ENCODE measurements at places on chromosomes 3 and 15.

DNA sequence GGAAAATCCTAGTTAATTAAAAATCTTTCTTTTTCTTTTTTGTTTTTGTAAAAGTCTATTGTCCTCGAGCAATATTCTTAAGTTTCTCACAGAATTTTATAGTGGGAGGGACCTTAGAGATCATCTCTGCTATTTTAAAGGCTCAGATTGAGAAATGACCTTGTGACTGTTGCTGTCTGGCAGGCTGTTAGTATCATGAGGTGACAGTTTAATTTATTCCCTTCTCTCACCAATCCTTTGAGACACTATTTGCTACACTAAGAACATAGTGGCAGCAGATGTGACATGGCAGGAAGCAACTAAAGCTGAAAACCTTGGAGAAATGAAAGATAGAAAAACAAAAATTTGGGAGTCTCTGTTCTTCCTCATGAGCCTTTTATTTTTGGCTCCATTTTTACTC, 24.9 kb downstream of the APPL1 start:
- DNase-seq = no peak

GRCh38 chr15:49235446-49236124, 65.5 kb downstream of the GALK2 start:
- DNase-seq = peak; percentile 59

DNA sequence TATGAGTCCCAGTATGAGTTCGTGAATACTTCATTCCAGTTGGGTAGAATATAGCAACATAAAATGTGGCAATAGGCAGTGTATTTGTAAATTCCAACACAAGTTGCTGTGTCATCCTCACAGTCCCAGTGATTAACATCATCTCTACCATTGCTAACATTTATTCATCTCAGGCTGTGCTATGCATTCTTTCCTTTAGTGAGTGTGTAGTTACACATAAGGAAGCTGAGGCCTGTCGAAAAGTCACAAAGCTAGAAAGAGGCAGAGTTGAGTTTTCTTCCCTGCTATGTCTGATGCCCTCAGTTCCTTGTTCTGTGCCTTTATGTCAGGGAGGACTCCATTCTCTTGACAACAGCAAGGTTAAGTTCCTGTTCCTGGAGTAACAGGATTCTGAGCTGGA, 96.4 kb downstream of the FNDC3B start:
- peak; percentile 41 for DNase-seq

- peak; percentile 89 for DNase-seq
Observed at GRCh38 chr3:66115858-66116654, 77.3 kb upstream of the MAGI1 start.

DNA sequence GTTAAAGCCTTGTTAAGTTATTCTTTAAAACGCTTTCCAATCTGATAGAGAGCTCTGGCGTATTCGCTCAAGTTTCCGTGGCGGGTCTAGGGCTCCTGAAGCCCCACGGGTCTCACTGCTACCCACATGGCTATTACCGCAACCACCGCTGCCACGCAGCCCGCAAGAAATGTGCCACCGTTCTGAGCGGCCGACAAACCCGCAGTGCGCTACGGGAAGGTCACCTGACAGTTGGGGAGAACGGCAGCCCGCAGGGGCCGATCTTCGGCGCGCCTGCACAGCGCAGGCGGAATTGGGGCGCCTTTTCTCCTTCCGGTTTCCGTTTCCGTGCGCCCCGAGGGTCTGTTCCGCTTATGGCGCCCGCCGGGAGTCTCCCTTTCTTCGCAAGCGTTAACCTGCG, 76.6 kb upstream of the SNRPN start:
- no peak for DNase-seq

GRCh38 chr15:31296646-31297574, 29.7 kb upstream of the KLF13 start:
- no peak for DNase-seq

DNA sequence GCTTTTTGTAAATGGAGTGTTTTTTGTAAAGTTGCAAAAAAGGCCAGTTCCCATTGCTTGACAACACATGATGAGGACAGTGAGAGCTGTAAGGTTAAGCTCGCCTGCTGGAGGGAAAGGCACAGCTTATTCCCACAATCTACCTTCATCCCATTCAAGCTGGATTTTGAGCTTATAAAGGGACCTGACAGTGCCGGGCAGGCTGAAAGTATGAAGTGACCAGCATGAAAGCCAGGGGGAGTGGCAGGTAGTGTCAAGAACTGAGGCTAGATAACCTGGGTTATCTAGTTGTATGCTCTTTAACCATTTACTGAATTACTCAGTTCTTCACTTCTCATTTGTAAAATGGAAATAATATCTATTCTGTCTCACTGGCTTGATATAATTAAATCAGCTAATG, 52.3 kb upstream of the KPNA4 start:
- no peak for DNase-seq

GRCh38 chr3:69144631-69145245, 22.3 kb upstream of the LMOD3 start:
- no peak for DNase-seq

GRCh38 chr3:29978036-29978435, 628.4 kb upstream of the TGFBR2 start:
- no peak for DNase-seq

DNA sequence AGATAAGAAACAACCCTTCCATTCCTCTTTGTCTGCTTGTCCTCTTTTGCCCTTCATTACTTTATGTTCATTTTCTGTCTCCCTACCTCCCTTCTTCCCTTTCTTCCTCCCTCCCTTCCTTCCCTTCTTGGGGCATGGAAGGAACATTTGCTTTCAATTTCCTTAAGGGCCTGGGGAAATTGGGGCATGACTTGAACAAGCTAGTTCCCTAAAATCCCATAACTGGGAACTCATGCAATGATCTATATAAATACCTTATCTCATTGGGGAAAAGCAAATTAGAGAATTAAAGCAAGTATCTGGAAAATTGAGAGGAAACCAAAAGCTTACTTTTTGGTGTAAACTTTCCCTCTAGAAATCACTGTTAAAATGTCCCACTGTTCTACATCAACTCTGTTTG, 35.7 kb downstream of the BOC start:
- no peak for DNase-seq

- DNase-seq = no peak
Observed at GRCh38 chr3:5035692-5036391, 56.6 kb downstream of the BHLHE40 start.

DNA sequence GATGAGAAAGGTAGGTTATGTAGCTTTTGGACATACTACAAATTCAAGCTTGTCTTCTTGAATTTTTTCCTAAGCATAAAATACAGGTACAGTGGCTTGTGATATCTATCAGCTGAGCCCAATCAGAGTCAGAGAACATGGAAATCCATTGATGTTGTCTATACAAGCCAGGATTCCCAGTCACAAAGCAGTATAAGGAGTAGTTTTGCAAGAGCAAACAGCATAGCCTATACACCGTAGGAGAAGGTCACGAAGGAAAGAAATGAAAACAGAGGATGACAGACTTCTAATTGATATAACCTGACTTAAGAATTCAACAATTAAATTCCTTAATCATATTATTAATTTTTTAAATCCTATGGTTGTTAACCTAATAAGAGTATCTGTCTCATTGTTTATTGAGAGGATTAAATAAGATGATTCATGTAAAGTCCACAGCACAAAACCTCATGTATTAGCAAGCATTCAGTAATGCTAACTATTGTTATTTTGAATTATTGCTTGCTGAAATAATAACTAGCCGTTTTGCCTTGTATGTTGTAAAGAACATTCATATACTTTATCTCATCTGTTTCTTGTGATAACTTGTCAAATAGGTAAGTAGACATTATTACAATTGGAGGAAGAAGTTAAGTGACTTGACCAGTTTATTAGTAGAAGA, 276.6 kb upstream of the ZPLD1 start:
- no peak for DNase-seq

DNA sequence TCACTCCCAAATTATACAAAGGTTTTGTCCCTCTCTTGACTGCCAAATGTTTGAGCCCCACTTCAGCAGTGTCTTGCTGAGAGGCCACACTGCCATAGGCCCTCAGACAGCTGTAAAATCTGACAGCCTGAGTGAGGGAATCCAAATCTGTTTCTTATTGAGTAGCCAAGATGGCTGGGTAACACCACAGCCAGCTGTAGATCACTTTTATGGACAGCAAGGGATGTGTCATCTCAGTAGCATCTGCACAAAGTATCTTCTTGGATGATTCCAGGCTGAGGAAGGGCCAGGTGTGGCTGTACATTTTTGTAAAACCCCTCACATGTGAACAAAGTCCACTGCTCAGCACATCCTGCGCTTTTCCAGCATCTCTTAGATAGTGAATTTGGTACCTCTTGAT, 237.0 kb upstream of the LRTM1 start:
- DNase-seq = peak; percentile 58

GRCh38 chr3:194370753-194371152, 1.2 kb upstream of the LRRC15 start:
- DNase-seq = no peak

- no peak for DNase-seq
Observed at GRCh38 chr3:49803465-49804140, 542 bp downstream of the INKA1 start.

GRCh38 chr3:126983276-126983652, 349 bp downstream of the PLXNA1 start:
- DNase-seq = no peak

GRCh38 chr15:51621155-51621765, 1.3 kb downstream of the DMXL2 start:
- no peak for DNase-seq

- no peak for DNase-seq
Observed at GRCh38 chr3:149528340-149528650, 53.8 kb downstream of the TM4SF4 start.

- no peak for DNase-seq
Observed at GRCh38 chr3:32325201-32325600, 66.5 kb upstream of the CMTM7 start.

DNA sequence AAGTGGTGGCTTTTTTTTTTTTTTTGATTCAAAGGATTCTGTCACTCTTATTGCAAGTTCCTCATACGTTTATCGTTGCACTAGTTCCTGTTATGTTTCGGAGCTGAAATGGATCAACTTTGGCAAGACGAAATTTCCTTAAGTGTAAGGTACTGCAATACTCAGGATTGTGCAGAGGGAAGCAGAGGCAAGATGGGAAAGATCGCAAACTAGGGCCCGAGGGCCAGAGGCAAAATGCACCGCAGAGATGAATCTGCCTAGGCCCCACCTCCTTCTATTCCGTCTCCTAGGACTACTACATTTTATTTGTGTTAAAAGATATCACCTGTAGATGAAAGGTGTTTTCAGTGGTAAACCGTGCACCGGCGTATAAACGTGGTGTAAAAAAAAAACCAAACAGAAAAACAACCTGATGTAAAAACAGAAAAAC, 331 bp downstream of the RNU6-1 start:
- DNase-seq = no peak

GRCh38 chr3:67947808-67948508, 293.5 kb upstream of the SUCLG2 start:
- no peak for DNase-seq

DNA sequence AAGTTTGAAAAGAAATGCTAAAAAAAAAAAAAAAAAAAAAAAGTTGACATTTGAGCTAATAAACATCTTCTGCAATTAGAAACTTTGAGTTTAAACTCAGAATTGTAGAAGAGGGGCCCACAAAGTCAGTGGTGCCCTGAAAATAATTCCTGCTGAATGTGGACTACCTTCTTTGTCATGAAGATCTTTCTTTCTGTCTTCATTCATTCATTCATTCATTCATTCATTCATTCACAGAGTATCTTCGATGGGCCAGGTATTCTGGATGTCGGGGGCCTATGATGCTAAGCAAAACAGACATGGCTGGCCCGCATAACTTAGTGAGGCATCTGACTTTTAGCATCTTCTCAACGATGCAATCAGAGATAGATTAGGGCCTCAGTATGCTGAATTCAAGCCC, 24.6 kb downstream of the ETV5 start:
- DNase-seq = no peak

DNA sequence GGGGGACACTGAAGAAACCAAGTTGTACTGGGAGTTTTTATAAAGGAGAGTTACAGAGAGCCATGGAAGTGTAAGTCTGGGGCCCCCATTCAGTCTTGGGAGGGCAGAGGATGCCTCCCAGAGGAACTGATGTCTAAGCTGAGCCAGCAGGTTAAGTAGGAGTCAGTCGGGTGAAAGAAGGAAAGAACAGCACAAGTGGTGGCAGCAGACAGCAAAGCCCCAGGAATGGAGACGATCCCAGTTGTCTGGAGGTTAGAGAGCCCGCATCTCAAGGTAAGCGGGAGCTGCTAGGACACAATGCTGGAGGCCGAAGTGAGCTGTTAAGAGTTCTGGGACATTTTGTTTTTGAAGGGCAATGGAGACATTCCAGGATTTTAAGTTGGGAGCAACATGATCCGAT, 88.8 kb downstream of the TAMM41 start:
- DNase-seq = no peak
